ENCODE measurements at places on chromosomes 12 and 14. TPM values are rescaled to one million over a fixed set of nuclear protein-coding genes. Genes with fewer than 3 reads are reported as not detected.

DNA sequence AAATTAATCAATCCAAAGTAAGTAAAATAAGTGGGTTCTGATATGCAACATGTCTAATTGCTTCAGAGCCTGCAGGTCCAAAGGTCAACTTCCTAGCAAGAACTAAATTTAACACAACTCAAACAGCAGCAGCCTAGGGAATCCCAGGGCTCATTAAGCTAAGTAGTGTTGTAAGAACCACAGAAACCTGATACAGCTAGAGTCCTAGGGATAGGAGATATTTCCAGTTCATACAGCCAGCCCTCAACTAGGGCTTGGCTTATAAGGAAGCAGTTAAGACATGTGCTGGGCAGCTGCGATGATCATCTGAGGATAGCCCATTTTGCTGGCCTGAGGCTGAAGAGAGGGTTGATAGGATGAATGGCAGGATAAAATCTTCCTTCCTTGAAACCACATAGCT, at the start of gene OR4Q3:
Gene OR4Q3 (plus strand): TSS at position 316 of the 400 bp plus-strand sequence.
- DNase-seq: no peak

GRCh38 chr12:131041216-131041967, 87.7 kb downstream of the ADGRD1 start:
- no peak for DNase-seq

GRCh38 chr14:23729720-23730387, 93.7 kb downstream of the DHRS2 start:
- DNase-seq: no peak

DNA sequence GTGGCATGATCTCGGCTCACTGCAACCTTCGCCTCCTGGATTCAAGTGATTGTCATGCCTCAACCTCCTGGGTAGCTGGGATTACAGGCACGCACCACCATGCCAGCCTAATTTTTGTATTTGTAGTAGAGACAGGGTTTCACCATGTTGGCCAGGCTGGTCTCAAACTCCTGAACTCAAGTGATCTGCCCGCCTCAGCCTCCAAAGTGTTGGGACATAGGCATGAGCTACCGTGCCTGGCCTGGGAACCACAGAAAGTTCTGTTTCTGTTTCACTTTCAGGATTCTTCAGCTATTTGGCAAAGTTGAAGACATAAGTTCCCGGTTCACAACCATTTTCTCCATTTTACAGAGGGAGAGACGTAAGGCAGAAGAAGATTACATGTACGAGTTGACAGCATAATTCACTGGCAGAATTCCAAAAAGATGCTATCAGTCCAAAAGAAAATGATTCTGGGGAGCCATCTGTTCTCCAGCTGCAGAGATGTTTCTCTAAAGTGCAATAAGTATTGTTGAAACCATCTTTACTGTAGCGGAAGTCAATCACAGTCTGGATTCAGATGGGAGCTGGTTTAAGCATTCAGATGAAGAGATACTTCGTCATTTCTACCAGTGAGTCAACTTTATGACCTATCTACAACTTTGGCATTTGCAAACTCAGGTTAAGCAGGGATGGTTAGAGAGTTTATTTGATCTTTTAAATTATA, 8.1 kb upstream of the RNF34 start:
- DNase-seq: no peak

GRCh38 chr12:91249518-91250272, 67.1 kb upstream of the DCN start:
- no peak for DNase-seq

The KRT78 gene
- not detected for polyA plus RNA-seq

The LAG3 gene
- polyA plus RNA-seq: 1.4 TPM

The ASCL4 gene
- not detected for polyA plus RNA-seq

The ANO4 gene
- not detected for polyA plus RNA-seq

The ACSM4 gene
- polyA plus RNA-seq: not detected
